Heart left ventricle (tissue), 16 donors: ENCODE measurements at places on chromosomes 5 and 9. TPM values are rescaled to one million over a fixed set of nuclear protein-coding genes. Genes with fewer than 3 reads are reported as not detected.

GRCh38 chr5:131999441-132000240, 11.8 kb downstream of the ACSL6 start:
- no peak for DNase-seq

GRCh38 chr5:111129938-111130337, 37.8 kb downstream of the WDR36 start:
- no peak for DNase-seq

DNA sequence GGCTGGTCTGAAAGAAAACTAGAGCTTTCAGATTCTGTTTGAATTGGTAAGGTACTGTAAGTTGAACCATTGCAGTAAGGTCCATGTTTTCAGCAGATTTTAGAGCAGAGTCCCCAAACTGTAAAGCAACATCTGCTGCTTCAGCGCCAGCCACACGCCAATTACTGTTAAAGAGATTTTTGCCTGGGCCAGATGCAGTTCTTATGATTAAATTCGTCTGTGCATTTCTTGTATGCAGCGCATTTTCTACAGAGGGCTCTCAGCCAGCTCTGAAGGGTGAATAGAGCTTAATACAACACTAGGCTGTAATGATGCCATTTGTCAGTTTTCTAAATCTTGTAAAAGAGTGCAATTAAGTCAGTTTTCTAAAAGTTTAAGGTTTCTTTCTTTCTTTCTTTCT, 246.3 kb downstream of the COX7C start:
- no peak for DNase-seq

- no peak for DNase-seq
Measured at GRCh38 chr5:82142928-82143577, 135.1 kb downstream of the RPS23 start.

DNA sequence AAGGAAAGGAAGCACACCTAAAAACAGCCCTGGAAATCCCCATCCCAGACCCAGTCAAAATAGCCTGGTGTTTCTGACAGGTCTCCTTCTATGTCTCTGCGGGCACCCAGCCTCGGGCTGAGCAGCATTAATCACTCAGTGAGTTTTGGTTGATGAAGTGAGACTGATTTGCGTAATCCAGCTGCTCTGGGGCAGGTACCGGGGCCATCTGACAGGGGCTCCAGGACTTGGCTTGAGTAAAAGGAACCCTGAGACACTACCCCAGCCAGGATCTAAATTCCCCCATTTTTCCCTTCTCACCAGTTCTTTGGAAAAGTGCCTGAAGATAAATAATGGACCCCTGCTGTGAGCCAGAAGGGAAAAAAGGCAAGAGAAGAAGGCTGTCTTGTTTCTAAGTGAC, 596 bp downstream of the SLC28A3 start:
- DNase-seq: no peak

GRCh38 chr5:62312036-62312435, 6.0 kb downstream of the KIF2A start:
- no peak for DNase-seq

LCN9 gene
- total RNA-seq: not detected

QRFP gene
- total RNA-seq: not detected
